ENCODE measurements at places on chromosomes 7 and 10.

- no peak for DNase-seq
These were observed 38.1 kb upstream of the ZMIZ1 start for GRCh38 chr10:79030705-79031104.

DNA sequence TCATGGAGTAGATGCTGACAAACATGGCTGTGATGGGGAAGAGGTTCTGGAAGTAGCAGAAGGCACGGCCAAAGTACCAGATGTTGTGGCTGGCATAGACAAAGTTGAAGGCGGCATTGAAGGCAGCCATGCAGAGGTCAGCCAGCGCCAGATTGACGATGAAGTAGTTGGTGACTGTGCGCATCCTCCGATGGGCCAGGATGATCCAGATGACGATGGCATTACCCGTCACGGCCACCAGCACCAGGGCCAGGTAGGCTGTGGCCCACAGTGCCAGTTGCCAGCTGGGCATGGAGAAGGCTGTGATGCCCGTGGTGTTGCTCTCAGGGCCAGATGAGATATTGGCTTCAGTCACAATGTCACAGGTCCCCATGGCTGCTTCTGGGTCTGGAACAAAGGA lies 767 bp downstream of the TACR2 start:
- no peak for DNase-seq

DNA sequence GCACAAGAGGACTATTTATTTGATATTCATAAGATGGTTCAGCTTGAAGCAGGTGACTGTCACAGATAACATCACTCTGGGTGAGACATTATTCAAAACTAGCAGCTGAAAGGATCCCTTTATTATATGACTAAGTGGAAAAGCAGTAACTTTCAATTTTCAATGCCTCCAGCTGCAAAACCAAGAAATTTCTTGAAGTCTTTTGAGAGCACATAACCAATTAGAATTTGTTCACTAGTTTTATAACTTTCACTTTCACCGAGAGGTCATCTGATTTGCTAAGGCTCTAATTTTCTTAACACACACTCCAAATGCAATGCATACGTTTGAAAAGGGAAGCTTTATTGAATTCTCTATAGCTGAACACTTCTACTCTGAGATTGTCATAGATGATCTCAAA lies 88.6 kb upstream of the KLF14 start:
- DNase-seq = no peak

DNA sequence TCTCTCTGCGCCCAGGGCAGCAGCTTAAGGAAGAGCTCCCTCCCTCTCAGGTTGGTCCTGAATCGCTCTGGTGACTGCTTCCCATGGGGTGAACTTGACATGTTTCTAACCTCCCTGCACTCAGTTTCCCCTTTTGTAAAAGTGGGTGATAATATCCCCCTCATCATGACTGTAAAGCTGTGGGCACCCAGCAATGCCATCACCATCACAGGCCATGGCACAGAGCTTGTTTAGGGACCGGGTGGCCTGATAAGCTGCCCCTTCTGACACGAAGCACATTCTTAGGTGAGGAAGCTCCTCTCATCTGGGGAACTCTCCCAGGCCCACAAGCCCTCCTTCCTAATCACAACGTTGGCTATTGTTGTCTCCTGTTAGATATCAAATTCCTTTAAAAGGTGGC lies 972.8 kb upstream of the ZNF722 start:
- DNase-seq = no peak

GRCh38 chr7:31096877-31097258 lies 44.8 kb downstream of the ADCYAP1R1 start:
- DNase-seq = no peak

- no peak for DNase-seq
These were observed 18.7 kb downstream of the ASB13 start for GRCh38 chr10:5647507-5648240.

- DNase-seq = no peak
These were observed 25.7 kb downstream of the FOXL3 start for GRCh38 chr7:315516-316265.

- DNase-seq = no peak
These were observed 4.2 kb upstream of the EBF3 start for GRCh38 chr10:129968020-129968852.

- no peak for DNase-seq
These were observed 837.8 kb upstream of the LRRN3 start for GRCh38 chr7:110253093-110253492.

- DNase-seq = no peak
These were observed 1.1 kb downstream of the ODAD2 start for GRCh38 chr10:27997865-27998177.

GRCh38 chr7:84677117-84677732 lies 482.6 kb upstream of the SEMA3A start:
- DNase-seq = no peak

- DNase-seq = no peak
These were observed 28.3 kb downstream of the FZD1 start for GRCh38 chr7:91292506-91292905.

DNA sequence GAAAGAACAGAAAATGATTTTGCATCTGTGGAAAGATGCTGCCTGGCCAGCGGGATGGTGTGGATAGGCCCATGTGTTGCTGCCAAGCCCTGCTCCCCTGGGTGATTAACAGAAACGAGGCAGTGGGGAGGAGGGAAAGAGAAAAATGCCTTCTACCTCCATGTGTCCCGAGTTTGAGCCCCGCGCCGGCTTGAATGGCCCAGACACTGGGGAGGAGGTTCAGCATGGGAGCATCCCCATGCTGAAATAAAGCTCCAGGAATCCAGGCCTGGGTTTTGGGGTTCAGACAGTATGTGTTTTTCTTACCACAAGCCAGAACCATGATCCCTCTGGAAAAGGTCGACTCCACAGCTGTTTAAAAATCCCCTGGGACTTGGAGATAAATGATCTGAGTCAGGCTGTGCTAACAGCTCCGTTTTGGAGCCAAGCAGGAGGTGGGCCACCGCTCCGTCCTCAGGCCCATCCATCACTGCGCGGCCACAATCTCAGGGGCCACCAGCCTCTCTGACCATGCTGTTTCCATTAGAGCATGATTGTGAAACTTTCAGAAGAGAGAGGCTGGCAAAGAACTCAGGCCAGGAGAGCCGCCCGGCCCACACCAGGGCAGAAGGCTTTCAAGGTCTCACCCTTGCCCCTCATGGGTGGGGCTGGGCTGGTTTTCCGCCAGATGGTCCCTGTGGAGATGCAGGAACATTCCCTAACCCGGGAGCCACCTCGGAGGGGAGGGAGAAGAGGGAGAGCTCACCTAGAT lies 299.7 kb downstream of the ZEB1 start:
- no peak for DNase-seq

GRCh38 chr10:4586776-4587175 lies 239.2 kb upstream of the AKR1E2 start:
- no peak for DNase-seq

- DNase-seq = no peak
These were observed 39.8 kb downstream of the PSMC2 start for GRCh38 chr7:103387242-103387641.

DNA sequence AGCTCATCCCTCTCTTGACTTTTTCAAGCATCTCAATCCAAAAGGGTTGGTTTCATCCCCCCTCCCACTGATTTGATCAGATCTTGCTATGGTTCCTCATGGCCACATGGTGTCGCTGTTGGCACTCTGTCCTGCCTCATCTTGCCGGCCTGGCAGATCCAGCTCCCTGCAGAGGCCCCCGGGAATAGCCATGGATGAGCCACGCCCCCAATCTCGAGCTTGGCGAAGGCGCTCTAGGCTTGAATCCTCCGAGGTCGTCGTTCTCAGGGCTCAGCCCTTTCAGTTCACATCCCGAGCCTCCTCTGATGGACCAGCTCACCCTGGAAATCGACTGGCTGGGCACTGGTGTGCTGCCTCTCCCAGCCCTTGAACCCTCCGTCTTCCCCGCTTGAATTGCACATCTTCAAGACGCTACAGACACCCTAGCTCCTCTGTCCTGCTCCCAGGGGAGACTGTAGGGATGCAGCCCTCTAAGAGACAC lies 628.7 kb downstream of the TYW1 start:
- no peak for DNase-seq

DNA sequence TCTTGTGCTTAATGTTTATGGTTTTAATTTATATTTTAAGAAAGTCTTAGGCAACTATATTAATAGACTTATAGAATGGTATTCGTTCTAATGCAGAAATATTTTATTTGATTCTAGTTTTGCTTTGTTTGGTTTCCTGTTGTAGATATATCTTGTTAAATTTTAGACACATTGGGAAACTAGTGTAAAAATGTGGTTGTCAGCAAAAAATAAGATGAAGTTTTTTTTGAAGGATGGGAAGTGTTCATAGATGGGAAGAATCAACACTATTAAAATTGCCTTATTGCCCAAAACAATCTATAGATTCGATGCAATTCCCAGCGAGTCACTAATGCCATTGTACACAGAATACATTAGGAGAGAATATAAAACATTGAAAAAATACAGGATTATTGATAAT lies 278.9 kb downstream of the ZWINT start:
- DNase-seq = no peak

DNA sequence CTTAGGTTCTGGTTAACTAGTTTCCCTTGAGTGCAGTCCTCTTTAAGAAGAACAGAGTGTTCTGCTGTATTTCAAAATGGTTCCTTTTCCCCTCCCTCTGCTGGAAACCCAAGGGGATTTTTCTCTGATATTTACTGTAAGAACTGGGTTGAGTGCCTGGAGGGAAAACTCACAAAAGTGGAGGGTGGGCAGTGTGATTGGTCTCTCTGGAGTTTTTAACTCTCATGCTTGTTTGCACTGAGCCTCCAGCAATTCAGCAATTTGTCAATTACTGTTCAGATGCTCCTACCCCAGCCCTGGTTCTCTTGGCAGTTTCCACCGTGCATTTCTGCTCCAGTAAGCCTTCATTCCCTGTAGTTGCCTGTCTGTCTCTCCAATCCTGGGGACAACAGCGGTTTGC lies 273.4 kb upstream of the SORCS1 start:
- no peak for DNase-seq

GRCh38 chr7:66246554-66247171 lies 41.5 kb downstream of the TPST1 start:
- no peak for DNase-seq

- no peak for DNase-seq
These were observed 41.1 kb upstream of the INPP5A start for GRCh38 chr10:132496360-132497062.

- DNase-seq = no peak
These were observed 80.0 kb downstream of the CELF2 start for GRCh38 chr10:11097686-11098085.

DNA sequence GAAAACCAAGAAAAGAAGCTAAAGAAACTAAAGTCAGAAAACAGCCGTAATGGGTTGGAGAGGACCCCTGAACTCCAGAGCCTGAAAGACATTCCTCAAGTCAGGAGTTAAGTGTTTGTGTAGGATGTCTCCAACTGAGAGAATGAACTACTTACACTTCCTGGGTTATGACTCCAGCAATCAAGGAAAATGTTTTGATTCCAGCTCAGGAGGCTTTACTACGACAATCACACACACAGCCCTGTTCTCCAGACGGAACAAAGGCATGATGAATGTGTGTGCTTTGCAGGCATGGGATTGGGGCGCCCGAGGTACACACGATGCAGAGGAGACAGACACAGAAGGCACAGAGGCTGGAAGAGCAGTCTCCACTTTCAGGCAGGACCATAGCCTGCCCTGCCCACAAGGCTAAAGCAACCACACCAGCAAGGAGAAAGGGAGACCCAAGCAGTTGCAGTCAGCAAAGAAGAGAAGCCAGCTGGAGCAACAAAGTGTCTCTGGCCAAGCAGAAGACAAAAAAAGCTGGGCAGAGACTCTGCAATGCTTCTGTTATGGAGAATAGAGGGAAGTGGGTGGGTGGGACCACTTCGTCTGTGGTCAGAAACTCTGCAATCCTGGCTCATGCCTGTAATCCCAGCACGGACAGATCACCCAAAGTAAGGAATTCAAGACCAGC lies 89.1 kb downstream of the GRB10 start:
- no peak for DNase-seq

DNA sequence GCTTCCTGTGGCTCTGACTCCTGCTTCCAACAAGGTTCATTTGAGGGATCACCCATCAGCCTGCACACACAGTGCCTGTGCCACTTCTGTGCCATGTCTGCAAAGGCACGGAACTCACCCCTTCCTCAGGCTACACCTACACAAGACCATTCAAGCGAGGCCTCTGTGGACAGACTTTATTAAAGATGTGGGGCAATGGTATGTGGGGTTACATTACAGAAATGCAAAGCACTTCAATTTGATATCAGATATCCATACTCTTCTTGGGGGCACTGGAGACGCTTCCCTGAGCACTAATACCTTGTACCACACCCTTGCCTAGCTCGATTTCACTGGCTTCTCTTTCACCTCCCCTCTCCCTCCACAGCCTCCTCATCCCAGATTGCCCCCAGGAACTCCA lies 84.4 kb upstream of the FGL2 start:
- DNase-seq = no peak

GRCh38 chr10:71835671-71836595 lies 15.1 kb downstream of the PSAP start:
- DNase-seq = no peak

GRCh38 chr7:33243319-33243881 lies 114.0 kb downstream of the BBS9 start:
- no peak for DNase-seq

DNA sequence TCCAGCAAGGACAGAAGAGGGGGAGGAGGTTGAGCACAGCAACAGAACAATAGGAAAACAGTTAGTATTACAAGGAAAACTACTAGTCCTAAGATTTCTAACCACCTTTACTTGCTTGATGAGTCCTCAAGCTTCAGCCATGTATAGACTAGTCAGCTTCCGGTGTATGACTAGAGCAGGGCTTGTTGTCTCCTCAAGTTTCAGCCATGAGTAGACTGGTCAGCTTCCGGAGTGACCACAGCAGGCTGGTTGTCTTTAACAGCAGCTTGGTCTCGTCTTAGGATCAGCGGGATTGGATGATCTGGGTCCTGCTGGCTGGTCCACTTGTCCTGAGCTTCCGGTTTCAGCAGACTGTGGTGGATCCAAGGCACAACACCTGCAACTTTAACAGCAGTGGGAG lies 10.6 kb upstream of the ZNF239 start:
- DNase-seq = no peak

DNA sequence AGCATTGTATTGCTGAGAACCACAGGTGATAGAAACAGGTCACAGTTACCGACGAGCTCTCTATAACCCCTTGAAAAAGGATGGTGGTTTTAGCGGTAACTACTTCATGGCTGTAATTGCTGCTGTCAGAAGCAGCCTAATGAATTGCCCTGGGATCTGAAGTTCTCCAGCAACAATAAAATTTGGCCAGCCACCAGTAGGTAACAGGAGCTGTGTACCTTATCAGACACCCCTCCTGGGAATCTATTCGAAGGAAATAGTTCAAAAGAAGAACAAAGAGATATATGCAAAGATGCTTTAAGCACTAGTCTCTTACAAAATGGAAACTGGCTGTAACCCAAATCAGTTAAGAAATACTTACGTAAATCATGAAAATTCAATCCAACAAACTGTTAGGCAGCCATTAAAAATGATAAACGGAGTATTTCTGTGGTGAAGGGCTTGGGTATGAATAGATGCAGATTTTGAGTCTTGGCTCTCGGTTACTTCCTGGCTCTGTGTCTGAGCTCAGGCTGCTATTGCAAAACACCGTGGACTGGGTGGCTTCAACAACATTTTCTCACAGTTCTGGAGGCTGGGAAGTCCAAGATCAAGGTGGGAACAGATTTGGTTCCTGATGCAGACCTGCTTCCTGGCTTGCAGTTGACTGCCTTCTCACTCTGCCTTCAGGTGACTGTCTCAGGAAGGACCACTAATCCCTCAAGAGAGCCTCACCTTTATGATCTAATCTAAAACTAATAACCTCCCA lies 1.6 kb downstream of the MSRB2 start:
- DNase-seq = no peak
